Aorta (tissue), 5 donors: ENCODE measurements at places on chromosomes 12 and 14. TPM values are rescaled to one million over a fixed set of nuclear protein-coding genes. Genes with fewer than 3 reads are reported as not detected.

DNA sequence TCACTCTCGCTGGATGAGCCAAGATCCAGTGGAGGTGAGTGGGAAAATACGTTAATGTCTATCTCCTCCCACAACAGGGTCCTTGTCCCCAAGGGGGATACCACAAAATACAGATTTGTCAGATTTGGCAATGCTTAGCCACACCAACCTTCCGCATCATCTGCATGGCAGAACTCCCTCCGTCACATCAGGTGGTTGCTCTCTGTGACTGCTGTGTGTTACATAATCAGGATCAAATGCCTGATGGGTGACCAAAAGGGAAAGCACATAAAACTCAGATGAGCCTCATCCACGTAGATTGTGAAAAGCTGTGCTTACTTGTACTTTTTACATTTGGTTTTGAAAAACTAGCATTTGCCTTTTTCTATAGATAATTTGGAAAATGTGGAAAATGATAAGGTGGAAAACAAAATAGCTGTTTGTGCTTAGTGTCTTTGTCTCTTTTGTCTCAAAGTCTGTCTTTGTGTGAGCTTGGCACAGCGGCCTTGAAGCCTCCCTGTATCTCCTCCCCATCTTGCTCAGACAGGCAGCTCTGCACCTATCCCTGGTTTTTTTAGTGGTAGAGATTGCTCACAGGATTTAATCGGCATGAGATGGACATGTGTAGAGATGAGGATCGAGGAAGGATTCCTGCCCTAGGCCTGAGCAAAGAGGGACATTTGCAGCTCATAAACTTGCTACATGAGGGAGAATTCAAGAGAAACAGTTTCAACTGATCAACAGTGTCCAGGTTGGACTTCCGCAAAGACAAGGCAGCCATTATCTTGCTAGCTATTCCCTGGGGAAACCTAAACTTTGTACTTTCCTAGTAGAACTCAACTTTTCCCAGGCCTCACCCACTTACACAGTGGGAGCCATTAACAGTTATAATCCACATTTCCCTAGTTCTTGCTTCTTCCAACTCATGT lies 3.6 kb upstream of the FGF6 start:
- H3K27ac ChIP-seq: no peak overlapping the region
- no peaks in the 10 kb centered on the region for H3K36me3 ChIP-seq
- no peaks in the 10 kb centered on the region for H3K4me1 ChIP-seq

DNA sequence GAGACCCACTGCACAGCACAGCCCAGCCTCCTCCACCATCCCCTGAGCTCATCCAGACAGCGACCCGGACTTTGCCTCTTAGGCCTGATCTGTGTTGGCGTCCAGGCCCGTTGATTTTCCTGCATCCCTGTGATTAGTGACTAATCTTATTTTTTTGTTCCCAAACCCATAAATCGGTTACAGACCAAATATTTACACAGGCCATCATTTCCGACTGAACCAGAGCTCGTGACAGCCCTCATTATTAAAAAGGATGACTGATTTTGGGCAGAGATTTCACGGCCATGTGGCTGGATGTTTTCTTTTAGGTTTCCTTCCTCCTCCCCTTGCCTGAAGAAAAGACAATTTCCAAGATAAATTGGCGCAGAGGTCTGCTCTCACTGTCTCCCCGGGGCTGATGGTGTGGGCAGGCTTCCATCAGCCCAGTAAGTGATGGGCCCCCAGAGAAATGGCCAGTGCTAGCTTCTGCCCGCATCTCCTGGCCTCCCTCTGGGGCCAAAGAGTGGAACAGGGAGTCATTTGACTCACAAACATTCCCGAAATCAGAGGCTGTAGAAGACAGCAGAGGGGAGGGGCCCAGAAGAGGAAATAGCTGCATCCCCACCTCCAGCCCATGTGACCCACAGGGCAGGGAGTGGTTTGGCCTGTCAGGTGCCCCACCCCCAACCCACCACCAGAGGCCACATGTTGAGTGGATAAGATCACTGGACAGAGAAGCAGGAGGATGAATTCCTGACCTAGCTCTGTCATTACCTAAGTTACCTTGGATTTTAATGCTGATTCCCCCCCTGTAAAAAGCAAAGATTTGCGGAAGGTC lies 283.5 kb downstream of the KSR2 start:
- H3K36me3 ChIP-seq: no peaks in the 10 kb centered on the region
- DNase-seq: peak; percentile 78
- H3K4me3 ChIP-seq: no peak overlapping the region
- H3K27me3 ChIP-seq: peaks cover 2% of the 10 kb centered on the region
- no peaks in the 10 kb centered on the region for H3K4me1 ChIP-seq

DNA sequence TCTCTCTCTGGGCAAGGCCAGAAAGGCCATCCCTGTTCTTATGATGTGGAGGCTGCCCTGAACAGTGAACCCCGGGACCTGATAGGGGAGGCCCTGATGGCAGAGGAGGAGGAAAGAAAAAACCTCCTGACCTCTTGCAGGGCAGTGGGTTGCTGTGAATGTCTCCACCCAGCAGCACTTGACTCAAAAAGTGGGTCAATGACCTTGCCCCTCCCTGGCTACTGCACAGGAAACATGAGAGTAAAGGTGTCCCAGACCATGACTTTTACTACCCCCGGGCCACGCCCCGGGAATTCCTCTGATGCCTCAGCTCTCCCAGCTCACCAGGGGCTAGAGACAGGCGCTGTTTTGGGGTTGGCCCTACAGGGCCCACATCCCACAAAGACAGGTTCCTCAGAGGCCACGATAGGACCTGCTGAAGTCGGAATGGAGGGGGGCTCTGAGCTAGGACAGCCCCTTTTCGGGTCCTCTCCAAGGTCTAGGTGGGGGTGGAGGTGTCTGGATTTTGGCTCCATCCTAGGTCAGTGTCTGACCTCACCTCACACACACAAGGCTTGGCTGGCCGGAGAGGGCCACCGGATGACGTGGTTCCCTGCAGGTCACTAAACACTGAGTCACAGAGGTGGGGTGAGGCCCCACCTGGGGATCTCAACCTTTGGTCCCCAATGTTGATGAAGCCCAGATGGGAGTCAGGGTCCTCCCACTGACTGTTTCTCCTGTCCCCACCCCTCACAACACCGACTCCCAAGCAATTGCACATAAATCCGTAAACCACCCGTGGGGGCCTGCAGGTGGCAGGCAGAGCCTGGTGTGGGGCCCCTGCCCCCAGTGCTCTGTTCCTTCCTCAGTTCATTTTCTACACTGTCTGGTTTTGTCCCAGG lies 1.6 kb downstream of the RHOF start:
- H3K4me3 ChIP-seq: no peak overlapping the region
- no peaks in the 10 kb centered on the region for H3K36me3 ChIP-seq

GRCh38 chr12:111221062-111222026 lies 147.6 kb downstream of the PHETA1 start:
- H3K4me3 ChIP-seq: no peak overlapping the region
- H3K27ac ChIP-seq: no peak overlapping the region
- no peaks in the 10 kb centered on the region for H3K27me3 ChIP-seq
- H3K4me1 ChIP-seq: no peaks in the 10 kb centered on the region
- DNase-seq: no peak

DNA sequence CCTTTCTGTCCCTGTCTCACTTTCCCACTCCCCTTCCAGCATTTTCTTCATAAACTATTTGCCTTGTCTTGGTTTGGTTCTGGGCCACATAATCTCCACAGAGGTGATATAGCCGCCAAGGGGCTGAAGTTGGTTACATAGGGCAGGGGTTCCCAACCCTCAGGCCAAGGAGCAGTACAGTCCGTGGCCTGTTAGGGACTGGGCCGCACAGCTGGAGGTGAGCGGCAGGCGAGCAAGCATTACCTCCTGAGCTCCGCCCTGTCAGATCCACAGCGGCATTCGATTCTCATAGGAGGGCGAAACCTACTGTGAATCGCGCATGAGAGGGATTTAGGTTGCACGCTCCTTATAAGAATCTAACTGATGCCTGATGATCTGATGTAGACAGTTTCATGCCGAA lies 80.6 kb upstream of the HIF1A start:
- H3K36me3 ChIP-seq: no peaks in the 10 kb centered on the region
- no peak for DNase-seq
- no peak overlapping the region for H3K27ac ChIP-seq
- H3K4me1 ChIP-seq: peaks cover 5% of the 10 kb centered on the region
- H3K4me3 ChIP-seq: no peak overlapping the region

GRCh38 chr14:33911046-33911445 lies 39.8 kb downstream of the EGLN3 start:
- peaks cover 4% of the 10 kb centered on the region for H3K4me1 ChIP-seq
- no peak for DNase-seq

- H3K27ac ChIP-seq: no peak overlapping the region
- peak; percentile 80 for DNase-seq
- no peak overlapping the region for H3K4me3 ChIP-seq
- no peaks in the 10 kb centered on the region for H3K36me3 ChIP-seq
- H3K27me3 ChIP-seq: no peaks in the 10 kb centered on the region
These were observed 5.9 kb upstream of the RERG start for GRCh38 chr12:15227004-15227679.

DNA sequence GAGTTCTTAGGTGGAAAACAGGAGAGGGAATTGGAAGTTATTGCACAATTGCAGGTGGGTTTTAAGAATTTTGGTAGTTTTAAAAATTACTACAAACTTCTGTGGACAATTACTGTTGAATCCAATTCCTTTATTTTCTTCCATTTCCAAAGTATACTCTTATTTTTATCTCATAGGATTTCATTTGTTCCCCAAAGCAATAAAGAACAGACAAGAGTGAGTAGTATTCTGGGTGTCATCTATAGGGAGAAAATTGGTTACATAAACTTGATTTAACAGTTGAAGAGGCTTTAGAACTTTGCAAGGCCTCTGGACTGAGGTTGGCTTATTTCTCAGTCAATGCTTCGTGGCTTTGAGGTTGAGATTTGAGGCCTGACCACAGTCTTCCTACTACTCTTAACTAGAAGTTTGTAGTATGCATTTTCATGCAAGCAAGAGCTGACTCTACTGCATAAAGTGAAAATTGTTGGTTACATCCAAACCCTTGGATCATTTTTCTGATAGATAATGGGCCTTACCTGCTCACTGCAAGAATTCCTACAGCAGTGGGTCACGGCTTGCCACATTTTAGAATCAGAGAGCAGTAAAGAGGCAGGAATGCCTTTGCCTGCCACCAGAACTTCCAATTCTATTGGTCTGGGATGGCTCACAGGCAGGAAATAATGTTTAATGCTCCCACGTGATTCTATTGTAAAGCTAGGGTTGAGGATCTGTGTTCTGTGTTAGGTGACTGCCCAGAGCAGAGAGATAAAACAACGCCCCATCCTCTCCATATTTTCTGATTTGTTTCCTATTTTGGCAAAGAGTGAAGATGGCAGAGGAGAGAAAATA lies 270.5 kb downstream of the TTC6 start:
- no peak for DNase-seq
- no peak overlapping the region for H3K4me3 ChIP-seq
- no peaks in the 10 kb centered on the region for H3K4me1 ChIP-seq
- H3K36me3 ChIP-seq: no peaks in the 10 kb centered on the region
- no peak overlapping the region for H3K27ac ChIP-seq
- no peaks in the 10 kb centered on the region for H3K27me3 ChIP-seq

DNA sequence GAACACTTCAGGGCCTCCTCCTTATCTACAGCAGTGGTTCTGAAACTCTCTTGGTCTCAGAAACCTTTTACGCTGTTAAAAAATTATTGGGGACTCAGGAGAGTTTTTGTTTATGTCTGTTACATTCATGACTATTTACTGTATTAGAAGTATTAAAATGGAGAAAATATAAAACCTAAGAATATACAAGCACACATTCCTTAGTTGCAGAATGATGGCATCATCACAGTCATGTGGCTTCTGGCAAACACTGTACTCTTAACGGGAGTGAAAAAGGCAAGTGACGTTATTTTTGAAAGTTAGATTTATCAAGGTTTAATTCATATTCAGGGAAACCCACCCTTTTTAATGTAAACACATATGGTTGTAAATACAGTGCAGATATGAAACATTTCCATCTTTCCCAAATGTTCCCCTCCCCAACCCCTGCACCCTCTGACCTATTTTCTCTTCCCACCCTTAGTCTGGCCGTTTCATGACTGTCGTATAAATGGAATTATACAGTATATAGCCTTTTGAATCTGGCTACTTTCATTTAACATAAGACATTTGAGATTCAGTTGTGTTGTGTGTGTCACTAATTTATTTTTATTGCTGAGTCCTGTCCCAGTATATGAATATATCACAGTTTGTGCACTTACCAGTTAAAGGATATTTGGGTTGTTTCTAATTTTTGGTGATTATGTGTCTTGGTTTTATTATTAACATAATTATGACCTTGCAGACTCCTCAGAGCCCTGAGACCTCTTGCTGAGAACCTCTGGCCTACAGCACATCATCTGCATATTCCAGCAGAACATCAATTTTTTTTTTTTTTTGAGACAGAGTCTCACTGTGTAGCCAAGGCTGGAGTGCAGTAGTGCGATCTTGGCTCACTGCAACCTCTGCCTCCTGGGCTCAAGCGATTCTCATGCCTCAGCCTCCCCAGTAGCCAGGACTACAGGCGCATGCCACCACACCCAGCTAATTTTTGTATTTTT lies 457.0 kb downstream of the PCNX1 start:
- no peaks in the 10 kb centered on the region for H3K36me3 ChIP-seq
- H3K4me1 ChIP-seq: no peaks in the 10 kb centered on the region
- no peak overlapping the region for H3K27ac ChIP-seq
- no peak for DNase-seq

DNA sequence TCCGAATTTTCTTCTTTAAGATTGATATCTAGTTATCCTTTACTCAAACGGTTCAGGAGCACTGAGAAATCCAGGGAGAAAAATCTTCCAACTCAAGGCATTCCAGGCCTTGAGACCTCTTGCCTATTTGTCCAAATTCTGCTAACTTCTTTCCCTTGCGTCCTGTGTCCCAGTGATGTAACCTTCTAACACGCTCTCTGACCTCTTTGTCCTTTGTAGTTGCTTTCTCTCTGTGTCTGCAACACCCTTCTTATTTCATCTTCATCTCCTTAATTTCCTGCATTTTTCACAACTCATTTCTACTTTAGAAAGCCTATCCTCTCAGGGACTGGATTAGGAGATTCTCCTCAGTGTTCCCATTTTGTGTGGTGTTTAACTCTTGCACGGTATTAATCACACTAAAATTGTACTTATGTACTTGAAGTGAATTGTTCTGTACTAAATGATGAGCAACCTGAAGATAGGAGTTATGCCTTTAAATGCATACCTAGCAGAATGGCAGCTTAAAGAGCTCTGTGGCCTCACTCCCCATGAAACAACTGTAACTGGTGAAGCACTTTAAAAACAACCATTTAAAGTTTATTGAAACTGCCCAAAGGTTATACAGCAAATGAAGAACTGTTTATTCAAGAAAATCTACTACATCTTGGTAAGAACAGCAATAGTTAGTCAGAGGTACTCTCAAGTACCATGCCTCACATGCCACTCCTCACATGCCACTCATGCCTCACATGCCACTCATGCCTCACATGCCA lies 7.4 kb upstream of the SNAPC1 start:
- no peak overlapping the region for H3K27ac ChIP-seq
- no peaks in the 10 kb centered on the region for H3K27me3 ChIP-seq
- H3K4me1 ChIP-seq: no peaks in the 10 kb centered on the region
- no peak overlapping the region for H3K4me3 ChIP-seq

Gene TUNAR
- not detected for polyA plus RNA-seq

Gene CLEC12A
- 1.5 TPM for polyA plus RNA-seq

Gene LMNTD1
- not detected for polyA plus RNA-seq

Gene SLC25A21
- polyA plus RNA-seq: 1.4 TPM

Gene IAPP
- not detected for polyA plus RNA-seq

Gene CLEC2D
- 3.0 TPM for polyA plus RNA-seq
